ENCODE measurements at places on chromosomes 3 and 15.

DNA sequence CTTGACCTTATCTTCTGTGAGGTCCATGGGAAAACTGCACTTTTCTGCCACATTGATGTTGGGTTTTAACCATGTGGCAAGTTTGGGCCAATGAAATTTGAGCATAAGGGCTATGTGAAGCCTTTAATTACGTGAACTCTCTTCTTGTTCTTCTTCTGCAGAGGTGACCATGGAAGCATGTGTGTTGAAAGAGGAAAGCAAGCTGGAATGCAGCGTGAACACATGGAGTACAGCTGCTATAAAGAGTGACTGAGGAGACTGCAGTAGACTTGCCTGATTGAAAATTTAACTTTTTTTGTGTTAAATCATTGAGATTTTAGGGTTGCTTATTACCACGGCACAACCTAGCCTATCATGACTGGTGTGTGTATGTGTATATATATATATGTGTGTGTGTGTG, 347.3 kb downstream of the ZIC1 start:
- no peak for DNase-seq

DNA sequence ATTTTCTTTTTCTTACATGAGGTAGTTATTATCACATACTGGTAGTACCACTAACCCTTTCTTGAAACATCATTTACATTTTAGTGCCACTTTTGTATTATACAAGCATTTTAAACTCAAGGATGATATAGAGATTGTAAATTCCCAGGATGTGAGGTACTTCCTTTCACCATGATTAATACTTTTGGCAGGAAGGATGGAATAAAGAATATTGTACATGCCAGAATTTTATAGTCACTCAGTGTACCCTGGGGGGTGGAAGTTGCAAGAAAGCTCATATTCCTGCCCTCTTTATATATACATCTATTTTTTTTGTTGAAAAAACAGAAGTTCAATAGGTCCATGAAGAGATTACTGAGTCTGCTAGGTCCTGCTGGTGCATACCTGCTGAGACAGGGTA, 141.0 kb upstream of the PLSCR5 start:
- no peak for DNase-seq

DNA sequence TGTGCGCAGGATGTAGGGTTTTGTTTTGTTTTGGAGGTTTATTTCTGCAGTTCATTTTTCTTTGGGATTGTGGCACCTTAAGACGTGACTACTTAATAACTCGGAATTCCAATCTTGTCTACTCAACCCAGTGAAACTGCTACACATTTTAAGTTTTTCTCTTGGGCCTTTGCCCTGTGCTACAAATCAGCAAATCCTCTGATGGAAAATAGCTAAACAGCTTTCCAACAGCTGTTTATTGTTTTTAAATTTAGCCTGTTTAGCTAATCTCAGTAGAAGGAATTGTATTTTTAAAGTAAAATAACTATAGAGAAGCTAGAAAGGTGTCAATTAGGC, 48.4 kb downstream of the OPA1 start:
- DNase-seq = no peak

DNA sequence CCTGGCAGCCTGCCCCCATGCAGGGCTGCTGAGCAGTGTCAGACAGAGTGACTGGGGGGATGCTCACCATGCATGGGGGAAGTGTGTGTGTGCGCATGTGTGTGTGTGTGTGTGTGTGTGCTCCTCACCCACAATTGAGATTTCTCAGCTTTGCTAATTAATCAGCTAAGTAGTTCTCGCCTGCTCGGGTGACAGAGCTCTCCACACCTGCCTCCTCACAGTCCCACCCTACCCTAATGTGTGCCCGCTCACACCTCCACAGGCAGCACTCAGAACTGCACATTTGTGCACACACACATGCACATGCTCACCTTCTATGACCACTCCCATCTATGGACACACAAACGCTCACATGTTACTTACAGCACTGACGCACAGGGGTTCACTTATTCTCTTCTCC, 37.3 kb downstream of the CACNA2D2 start:
- DNase-seq = no peak

GRCh38 chr3:13215940-13216546, 142.8 kb upstream of the IQSEC1 start:
- no peak for DNase-seq

GRCh38 chr3:4350789-4351163, 47.6 kb downstream of the SETMAR start:
- peak; percentile 5 for DNase-seq

- no peak for DNase-seq
Measured at GRCh38 chr3:14265246-14265962, 86.8 kb downstream of the LSM3 start.

GRCh38 chr3:156665291-156665690, 9.1 kb upstream of the TIPARP start:
- no peak for DNase-seq

DNA sequence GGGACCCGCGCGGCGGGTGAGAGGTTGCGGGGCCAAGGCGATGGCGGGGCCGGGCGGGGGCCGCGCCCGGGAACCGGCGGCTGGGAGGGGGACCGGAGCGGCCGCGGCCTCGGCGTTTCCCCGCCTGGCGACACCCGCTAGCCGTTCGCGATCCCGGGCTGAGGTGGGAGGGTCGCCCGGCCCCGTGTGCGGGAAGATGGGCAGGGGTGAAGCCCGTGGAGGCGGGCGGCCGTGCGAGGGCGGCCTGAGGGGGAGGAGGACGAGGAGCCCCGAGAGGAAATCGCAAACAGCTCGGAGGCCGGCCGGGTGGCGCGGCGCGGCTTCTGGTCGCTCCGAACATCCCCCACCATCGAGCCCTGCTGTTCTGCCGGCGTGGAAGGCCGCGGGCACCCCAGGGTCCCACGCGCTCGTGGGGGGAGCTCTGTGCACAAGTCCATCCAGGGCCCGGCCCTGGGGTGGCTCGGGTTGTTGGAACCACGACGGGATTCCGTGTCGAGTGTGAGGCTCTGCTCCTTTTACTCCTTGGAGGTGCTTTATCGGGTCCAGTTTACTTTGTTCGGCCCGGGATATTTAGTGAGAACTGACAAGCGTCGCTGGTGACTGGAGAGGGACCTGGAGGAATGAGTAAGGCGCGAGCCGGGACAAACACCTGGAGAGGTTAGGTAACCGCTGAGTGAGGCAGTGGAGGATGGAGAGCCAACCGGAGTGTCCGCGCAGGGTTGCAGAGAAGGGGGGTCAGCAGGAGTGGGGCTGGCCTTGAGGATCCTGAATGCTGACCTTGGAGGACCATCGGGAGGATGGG, 728 bp downstream of the CRTC3 start:
- DNase-seq = peak; percentile 21

DNA sequence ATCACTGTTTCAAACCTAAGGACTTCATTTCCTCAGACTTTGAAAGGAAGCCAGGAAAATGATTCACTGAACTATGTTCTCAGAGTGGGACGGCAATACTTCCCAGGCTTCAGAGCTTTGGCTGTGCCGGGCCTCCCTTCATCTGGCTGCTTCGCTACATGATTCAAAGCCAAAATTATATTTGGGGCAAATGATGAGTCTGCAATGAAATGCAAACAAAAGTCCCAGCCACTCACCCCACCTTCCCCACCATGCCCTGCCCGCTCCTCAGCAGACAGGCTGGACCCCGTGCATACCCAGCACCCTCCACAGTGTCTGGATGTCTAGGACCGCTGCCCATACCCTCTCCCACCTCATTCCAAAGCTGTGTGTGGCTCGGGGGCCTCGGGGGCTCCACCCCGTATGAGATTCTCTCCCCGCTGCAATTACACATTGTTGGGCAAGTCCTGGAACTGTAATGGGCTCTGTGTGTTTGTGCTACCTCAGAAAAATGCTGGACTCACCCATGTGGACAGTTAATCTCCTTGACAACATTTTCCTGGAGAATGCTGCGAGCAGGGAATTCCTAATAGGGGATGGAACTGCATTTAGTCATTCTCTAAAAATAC, 32.2 kb downstream of the ATP10A start:
- DNase-seq = no peak

GRCh38 chr15:59399465-59400102, 26.9 kb upstream of the MYO1E start:
- DNase-seq = no peak

DNA sequence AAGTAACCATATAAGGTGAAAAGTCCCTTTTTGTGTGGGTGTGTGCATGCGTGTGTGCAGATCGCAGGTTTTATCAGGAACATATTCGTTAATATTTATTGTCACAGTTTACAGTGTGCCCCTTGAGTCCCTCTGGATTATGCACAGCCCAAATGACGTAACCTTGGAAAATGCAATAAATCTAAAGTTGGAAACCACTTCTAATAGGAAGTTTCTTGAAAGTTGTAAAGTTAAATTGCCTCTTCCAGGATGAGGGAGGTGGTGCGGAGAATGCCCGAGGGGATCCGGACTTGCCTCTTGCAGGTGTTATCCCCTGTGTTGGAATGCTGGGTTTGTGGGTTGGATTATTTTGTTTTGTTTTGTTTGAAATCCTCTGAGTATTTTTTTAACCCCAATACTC, 143.3 kb downstream of the CMSS1 start:
- no peak for DNase-seq

DNA sequence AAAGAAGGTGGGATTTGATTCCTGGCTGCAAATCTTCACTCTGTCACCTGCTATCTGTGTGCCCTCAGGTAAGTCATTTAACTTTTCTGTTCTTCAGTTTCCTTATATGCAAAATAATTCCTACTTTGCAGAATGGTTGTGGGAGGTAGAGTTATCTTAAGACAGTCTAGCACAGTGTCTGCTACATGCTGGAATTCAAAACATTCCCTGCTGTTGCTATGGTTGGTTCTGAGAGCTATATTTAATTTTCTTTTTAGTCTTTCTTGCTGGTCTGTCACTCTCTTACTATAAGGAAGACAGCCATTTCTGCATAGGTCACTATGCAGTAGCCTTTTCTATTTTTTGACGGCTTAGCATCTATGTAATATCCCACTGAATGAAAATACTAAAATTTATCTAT, 4.0 kb upstream of the ADPGK start:
- DNase-seq = no peak

- DNase-seq = no peak
Measured at GRCh38 chr15:86317384-86317740, 237.7 kb downstream of the AGBL1 start.

- DNase-seq = no peak
Measured at GRCh38 chr15:51253366-51253765, 85.0 kb downstream of the CYP19A1 start.

DNA sequence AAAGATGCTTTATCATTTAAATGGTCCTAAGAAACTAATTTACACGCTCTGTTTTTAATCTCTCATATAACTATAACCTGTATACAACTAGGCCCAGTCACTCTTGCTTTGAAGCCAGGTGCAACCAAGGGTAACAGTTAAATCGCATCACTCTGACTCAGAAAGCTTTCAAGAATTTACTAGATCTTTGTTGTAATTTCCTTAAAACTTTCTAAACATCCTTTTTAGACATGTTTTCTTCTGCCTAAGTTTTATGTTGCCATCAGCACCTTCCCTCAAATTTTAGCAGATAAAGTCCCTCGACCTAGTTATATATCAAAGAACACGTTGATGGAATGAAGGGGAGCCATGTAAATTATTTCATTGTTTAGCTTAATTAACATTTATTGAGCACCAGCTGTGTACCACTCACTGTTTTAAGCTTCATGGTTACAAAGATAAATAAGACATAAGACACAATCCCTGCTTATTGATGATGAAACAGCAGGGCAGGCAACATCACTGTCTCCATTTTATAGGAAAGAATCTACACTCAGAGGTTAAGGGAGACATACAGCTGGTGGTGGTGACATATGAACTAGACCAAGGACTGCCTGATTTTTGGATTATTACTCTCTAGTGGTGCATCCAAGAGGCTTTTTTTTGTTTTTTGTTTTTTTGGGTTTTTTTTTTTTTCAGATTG, 101.0 kb downstream of the CD200R1L start:
- DNase-seq = no peak

- DNase-seq = no peak
Measured at GRCh38 chr3:44960387-44961026, 15.5 kb downstream of the ZDHHC3 start.

GRCh38 chr3:64199932-64200331, 25.3 kb downstream of the PRICKLE2 start:
- DNase-seq = no peak
